ENCODE measurements at places on chromosomes 1 and 21.

- DNase-seq, result no peak
These were observed 59.4 kb upstream of the DUSP10 start for GRCh38 chr1:221801251-221801661.

GRCh38 chr1:7047866-7048265 is 262.6 kb downstream of the CAMTA1 start:
- DNase-seq, result no peak

DNA sequence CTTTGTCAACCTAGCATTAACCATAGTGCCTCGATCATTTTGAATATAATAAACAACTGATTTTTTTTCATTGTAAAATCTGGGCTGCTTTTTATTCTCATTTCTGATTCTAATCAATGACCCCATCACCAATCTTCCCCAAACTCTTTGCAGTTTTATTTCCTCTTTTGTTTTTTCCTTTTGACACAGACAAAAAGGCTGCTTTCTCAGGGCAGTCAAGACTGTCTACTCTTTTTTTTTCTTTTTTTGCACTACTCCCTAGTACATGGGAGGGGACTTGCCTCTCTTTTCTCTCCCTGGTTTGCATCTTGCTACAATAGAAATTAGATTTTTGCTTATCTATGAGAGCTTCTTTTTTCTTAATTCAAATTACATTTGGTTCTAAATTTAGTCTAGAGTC is 987.9 kb downstream of the ADGRL2 start:
- DNase-seq, result no peak

DNA sequence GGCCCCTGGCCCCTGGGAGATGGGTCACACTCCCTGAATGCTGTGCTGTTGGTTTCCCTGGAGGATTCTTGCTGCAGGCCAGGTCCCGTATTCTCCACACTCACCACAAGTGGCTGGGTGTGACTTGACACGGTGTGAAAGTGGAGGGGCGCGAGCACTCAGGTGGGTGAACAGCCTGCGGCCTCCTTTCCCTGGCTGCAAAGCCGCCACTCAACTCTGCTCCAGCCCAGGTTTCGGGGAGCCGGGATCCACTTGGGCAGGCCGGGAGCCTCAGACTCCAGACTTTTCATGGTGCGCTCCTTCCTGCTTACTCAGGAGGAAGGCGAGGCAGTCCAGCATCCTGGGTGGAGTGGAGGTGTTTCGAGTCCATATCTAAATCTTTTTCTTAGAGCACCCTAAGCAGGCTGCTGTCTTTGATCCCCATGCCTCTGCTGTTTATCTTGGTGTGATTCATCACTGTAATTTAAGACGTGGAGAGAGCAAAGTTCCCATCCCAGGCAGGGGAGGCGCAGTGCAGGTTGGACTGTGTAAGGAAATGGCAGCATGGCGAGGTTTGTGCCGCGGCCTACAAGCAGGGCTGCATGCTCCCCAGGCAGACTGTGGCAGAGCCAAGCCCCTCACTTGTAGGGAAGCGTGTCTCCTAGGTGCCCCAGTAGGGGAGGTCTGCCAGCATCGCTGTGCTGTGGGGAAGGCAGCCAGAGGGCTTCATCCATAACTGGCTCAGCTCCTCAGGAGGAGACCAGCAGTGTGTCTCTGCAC is 29.6 kb downstream of the VANGL1 start:
- peak; percentile 33 for DNase-seq

GRCh38 chr1:112358061-112358770 is 37.8 kb upstream of the CTTNBP2NL start:
- DNase-seq, result no peak

DNA sequence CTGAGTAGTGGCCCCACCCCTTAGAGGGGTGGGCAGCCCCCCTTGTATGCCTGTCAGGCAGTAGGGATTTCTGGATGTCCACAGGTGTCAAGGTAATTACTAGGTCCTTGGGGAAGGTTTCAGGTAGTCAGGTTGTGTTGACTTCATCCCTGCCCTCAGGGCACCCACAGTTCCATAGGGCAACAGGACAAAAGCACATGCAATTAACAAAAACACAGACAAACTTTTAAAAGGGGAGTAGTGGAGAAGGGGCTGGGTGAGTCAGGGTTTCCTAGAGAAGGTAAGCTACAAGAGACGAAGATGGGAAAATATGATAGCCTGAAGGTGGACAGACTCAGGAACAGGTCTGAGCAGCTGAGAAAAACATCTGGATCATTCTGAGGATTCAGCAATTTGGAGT is 14.1 kb downstream of the KRTCAP2 start:
- no peak for DNase-seq

DNA sequence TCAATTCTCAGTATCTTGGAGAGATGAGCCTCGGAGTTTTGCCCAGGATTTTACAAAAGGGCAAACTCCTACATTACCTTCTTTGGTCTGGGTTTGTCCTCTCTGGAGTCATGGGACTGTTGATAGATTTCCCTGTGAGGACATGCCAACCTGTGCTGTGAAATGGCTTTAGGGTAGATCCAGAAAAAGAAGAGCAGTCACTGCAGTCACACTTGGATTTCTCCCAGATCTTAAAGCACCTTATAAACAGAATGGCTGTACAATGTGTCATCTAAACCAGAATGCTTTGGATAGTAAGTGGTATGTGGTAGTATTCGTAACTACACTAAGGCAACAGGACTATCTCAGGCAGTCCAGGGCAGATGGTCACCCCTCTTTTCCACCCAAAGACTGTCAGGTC is 1.9 kb upstream of the CSRP1 start:
- DNase-seq, result no peak

- DNase-seq, result no peak
These were observed 2.2 kb downstream of the NAV1 start for GRCh38 chr1:201540846-201541735.

- DNase-seq, result peak; percentile 56
These were observed 11.8 kb downstream of the IER5 start for GRCh38 chr1:181100015-181100905.

GRCh38 chr1:111399792-111400610 is 27.5 kb downstream of the OVGP1 start:
- peak; percentile 48 for DNase-seq

GRCh38 chr1:45359882-45360513 is 19.8 kb upstream of the MUTYH start:
- peak; percentile 71 for DNase-seq

GRCh38 chr1:45945426-45945825 is 142.0 kb downstream of the MAST2 start:
- no peak for DNase-seq

DNA sequence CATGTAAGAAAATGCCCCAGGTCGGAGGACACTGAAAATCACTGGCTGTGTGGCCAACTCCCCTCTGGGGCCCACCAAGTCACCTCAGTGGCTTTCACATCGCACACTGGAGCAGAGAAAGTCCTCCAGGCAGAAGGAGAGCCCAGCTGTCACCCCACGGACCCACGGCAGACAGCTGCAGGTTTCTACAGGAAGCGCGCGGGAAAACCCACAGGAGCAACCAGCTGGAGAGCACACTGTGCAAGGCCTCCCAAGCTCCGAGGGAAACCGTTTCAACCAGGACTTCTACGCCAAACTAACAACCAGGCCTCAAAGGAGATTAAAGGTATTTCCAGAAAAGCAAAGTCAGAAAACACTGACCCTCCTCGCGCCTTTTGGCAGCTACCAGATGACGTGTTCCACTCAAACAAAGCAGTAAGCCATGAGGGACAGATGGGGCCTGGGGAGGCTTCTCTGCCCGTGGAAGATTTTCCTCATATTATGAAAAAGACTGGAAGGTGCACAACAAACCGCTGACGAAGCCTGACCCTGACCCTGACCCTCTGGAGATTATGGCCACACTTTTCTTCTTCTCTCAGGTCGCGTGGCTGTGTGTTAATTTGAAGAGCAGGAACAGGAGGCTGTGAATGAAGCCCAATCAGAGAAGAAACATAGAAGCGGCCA is 21.0 kb downstream of the WDR4 start:
- no peak for DNase-seq

GRCh38 chr1:216607067-216607697 is 116.0 kb downstream of the ESRRG start:
- no peak for DNase-seq

- no peak for DNase-seq
These were observed 38.5 kb downstream of the TESK2 start for GRCh38 chr1:45452503-45452902.

- no peak for DNase-seq
These were observed 240.7 kb downstream of the BARHL2 start for GRCh38 chr1:90476411-90476810.

GRCh38 chr1:178470411-178470960 is 26.3 kb downstream of the CLEC20A start:
- no peak for DNase-seq

GRCh38 chr1:184218458-184219075 is 167.0 kb downstream of the TSEN15 start:
- DNase-seq, result no peak

DNA sequence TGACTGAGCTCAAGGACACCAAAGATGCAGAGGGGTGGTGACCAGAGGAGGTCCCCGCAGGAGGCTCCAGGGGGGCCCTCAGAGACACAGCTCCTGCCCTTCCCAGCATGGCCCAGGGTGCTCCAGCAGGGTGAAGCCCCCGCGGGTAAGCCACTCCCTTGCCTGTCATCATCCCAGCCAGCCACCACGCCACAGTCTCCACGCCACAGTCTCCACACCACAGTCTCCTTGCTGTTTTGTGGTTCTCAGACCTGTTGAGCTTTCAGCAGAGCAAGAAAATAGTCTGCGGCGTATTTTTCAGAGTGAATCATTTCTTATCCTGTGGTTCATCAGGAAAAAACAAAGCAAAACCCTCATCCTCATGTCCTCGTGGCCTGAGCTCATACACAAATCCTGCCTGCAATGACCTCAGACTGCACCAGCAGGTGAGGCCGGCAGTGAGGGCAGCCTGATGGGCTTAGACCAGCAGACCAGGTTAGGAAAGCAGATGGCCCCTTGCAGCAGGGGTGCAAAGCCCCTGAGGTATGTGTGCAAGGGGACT is 25.7 kb upstream of the ABCG1 start:
- DNase-seq, result peak; percentile 57

DNA sequence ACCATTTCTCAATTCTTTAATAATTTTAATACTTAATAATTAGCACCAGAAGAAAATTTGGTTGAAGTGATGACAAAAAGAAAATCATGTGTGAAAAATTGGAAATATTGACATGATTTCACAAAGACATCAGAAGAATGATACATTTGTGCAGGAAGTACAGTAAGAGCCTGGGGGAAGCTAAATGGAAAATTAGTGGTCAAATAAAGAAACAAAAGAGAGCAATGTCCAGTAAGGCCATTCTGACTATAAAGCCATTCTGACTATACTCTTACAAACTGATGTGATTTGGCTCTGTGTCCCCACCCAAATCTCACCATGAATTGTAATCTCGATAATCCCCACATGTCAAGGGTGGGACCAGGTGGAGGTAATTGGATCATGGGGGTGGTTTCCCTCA is 48.6 kb upstream of the KCNE1 start:
- no peak for DNase-seq

GRCh38 chr1:3658231-3658615 is 5.9 kb downstream of the TP73 start:
- no peak for DNase-seq

- no peak for DNase-seq
These were observed 53.9 kb upstream of the HSD17B7 start for GRCh38 chr1:162736633-162737067.

- DNase-seq, result no peak
These were observed 4.5 kb downstream of the RHBG start for GRCh38 chr1:156373546-156373945.

GRCh38 chr1:58162952-58163550 is 383.5 kb downstream of the OMA1 start:
- peak; percentile 35 for DNase-seq

DNA sequence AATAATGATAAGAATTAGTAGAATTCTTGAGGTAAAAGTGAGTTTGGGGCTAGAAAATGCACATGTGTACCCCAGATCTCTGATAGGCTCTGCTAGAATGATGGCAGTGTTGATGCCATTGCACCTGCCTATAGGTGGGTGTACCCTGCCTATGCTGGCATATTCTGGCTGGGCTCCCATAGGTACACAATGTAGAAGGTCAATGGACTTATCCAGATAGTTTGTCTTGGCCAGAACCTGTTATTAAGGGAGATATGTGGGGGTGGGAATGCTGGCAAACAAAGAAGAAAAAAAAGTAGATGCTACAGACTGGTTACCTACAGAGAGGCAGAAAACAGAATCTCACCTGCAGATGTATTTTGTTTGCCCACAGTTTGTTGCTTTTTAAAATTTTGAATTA is 14.1 kb upstream of the KLHDC8A start:
- no peak for DNase-seq

DNA sequence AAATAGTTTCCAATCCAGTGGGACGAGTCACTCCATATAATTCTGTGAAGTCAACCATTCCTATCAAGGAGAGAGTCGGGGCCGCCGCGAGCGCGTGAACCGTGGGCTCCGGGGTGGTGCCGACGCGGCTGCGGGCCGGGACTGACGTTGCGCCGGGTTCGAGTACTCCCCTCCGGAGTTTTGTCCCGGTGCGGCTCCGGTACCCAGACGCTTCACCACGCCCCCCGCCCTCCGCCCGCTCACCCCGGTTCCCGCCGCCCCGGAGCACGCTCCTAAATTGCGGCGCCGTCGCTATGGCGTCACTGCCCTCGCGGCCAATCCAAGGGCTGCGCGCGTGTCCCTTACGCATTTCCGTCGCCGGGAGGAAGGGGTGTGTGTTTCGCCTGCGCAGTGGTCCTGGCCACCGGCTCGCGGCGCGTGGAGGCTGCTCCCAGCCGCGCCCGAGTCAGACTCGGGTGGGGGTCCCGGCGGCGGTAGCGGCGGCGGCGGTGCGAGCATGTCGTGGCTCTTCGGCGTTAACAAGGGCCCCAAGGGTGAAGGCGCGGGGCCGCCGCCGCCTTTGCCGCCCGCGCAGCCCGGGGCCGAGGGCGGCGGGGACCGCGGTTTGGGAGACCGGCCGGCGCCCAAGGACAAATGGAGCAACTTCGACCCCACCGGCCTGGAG is at the start of gene ATAD3B:
Gene ATAD3B (plus strand): TSS at position 377 of the 664 bp plus-strand sequence. CDS start 120 bp downstream, at position 497.
- DNase-seq, result peak; percentile 95

GRCh38 chr1:4585216-4585615 is 69.2 kb upstream of the AJAP1 start:
- peak; percentile 21 for DNase-seq

- DNase-seq, result no peak
These were observed 273.5 kb downstream of the FOXD2 start for GRCh38 chr1:47711184-47711847.
